NK-92 treated with Interleukin-12 subunit alpha and Interleukin-12 subunit beta, amount 100 ng/mL, for 24 hours (cell line): ENCODE measurements at places on chromosomes 2 and 18.

DNA sequence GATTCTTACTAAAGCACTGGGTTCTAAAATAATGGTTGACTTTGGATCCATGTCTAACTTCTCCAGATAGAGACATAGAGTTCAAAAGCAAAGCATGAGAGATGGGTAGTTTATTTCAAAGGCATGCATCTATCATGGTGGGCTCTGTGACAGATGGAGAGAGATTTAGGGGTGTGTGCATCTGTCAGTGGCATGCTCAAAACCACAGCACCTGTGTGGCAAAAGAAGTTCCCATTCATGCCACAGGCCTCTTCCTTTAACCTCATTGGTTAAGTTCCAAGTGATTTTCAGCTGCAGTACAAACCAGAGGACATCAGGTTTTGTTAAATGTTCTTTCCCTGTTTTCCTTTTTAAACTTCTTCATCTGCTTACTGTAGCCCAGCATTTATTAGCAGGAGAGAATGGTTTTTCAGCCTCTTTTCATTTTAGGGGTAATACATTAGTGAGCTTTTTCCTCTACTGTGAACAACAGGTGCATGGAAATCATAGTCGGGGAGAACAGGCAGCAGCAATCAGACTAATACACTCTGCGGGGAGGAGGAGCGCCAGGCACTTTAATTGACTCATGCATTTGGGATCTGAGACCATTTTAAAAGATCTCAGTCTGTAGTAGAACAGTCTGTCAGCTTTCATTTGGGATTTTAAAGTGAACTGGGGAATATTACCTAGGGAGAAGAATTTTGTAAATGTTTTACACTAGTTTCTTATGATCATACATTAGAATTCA, 52.4 kb upstream of the UPP2 start:
- no peak for DNase-seq

- no peak for DNase-seq
Measured at GRCh38 chr2:179096090-179096489, 46.2 kb upstream of the CCDC141 start.

- no peak for DNase-seq
Measured at GRCh38 chr2:101806701-101807100, 109.2 kb downstream of the MAP4K4 start.

DNA sequence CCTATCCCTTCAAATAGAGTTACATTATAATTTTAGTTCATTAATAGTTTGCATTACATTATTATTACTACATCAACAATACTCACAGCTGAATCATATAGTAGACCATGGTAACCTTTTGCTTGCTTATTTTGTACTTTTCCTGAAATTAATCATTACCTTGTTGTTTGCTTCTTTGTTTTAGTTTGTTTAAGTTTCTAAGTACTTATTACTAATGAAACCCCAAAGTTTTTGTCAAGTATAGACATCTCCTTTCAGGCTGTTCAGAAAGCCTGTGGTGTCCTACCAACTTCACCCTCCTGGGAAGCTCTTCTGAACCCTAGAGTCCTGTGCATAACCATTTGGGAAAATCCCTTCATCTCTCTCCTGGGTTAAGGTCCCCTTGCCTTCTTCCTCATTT, 43.5 kb upstream of the LAPTM4A start:
- no peak for DNase-seq

DNA sequence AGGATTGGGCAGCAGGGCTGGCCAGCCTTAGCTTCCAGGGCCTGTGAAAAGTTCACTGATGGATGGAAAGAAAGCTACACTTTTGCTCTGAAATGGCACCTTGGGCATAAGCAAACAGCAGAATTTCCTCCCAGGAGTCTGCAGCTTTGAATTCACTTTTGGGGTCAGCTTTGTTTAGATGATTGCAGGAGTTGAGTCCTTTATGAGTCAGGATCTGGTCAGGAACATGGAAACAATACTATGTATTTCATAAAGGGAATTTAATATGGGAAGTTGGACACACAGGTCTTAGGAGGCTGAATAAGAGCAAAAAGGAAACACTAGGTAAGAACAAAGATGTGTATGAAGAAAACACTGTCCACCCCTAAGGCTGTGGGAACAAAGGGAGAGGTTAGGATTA, 345.3 kb downstream of the TSN start:
- DNase-seq, result no peak

DNA sequence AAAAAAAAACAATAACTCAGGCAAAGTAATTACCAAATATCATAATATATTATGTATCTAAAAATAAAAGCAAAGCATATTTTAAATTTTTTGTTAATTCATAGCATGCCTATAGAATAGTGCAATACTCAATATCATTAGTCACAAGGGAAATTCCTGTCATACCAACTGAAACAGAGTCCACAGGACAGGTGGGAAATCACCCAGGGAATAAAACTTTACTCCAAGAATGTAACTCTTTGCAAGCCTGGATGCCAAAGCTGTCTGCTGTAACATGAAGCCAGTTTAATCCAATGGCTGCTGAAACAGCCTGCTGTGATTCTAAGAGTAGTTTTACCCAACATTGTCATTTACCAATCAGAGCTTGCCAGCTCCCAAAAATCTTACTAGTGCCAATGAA, 40.0 kb upstream of the SULT1C3 start:
- DNase-seq, result no peak

GRCh38 chr2:63692002-63692606, 103.3 kb downstream of the MDH1 start:
- no peak for DNase-seq

- no peak for DNase-seq
Measured at GRCh38 chr2:133811409-133812125, 243.3 kb upstream of the NCKAP5 start.

GRCh38 chr2:159010340-159010739, 41.9 kb downstream of the TANC1 start:
- DNase-seq, result no peak

DNA sequence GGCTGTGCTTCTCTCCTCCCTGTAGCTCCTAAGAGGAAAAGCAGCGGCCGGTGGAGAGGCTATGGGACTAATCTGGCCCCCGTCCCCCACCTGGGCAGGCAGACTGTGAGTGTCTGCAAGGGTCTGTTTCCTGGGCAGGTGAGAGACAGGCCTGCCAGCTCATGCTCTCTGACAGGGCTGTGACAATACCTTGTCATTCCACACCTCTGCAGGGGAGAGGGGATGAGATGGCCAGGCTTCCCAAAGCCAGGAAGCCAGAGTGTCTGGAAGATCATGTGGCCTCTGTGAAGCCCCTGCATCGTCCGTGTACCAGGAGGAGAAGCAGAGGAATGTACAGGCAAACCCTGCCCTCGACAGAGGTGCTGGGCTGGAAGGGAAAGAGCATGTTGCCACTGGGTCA, 142.5 kb upstream of the GATA6 start:
- no peak for DNase-seq

DNA sequence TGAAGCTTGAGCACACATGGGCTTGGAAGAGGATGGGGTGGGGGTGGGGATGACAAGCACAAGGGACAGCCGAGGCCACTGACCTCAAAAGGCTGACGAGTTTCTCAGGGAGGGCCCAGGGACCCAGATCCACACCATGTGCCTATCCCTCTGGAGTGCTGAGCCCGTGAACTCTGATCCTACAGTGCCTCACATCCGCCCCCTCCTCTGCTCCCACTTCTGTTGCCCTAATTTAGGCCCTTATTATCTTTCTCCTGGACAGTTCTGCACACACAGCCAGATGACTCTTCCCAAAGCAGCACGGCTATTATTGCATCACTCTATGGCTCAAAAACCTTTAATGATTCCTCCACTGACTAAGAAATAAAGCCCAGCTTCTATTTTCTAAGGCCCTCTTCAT, 24.8 kb downstream of the CYRIA start:
- no peak for DNase-seq
